ENCODE measurements at places on chromosomes 1 and 21.

DNA sequence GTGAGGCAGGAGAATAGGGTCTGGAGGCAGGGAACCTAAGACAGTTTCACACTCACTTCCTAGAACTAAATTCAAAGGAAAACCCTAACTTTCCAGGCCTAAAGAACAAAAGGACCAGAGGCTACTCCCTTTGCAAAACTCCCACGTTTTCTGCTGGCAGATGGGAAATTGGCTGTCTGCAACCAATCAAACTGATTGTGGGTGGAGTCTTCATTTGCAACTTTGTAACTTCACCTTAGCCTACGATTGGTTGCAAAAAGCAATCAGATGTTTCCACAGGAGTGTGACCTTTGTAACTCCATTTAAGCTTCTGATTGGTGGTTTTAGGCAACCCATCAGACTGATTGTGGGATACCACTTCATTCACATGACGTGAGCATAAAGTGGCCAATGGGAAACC is 19.7 kb upstream of the GNG4 start:
- no peak for DNase-seq

- DNase-seq, result no peak
These were observed 20.5 kb downstream of the CYP4B1 start for GRCh38 chr1:46819335-46819734.

DNA sequence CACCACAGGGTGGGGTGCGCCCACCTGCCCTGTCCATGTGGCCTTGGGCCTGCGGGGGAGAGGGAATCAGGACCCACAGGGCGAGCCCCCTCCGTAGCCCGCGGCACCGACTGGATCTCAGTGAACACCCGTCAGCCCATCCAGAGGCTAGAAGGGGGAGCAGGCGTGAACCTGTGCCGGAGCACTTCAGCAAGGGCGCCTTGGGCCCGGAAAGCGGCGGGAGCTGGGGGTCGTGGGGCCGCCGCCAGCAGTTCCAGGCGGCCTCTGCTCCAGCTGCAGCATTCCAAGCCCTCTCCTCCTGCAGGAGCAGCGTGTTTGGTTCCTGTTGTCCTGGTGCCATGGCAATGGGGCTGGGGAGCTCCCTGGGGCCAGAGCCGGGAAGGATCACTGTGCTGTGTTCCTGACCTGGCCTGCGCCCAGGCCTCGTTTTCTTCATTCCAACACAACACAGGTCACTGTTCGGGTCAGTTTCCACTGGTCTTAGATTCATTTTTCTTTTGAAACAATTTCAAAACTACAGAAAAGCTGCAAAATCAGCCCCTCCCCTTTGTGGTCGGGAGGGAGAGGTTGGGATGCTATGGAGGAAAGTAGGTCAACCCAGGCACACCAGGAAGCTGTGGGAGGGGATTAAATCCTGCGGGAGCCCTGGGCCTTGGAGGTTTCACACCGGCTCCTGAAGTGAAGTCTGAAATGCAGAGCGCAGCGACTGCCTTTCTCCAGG is 18.8 kb downstream of the SLX9 start:
- DNase-seq, result no peak

GRCh38 chr1:49208712-49209111 is 432.0 kb upstream of the BEND5 start:
- no peak for DNase-seq

GRCh38 chr1:37107153-37107907 is 73.0 kb upstream of the GRIK3 start:
- no peak for DNase-seq

GRCh38 chr1:222090103-222090502 is 348.2 kb upstream of the DUSP10 start:
- DNase-seq, result no peak
